Amniotic stem cell (primary cell): ENCODE measurements at places on chromosomes 4 and X.

DNA sequence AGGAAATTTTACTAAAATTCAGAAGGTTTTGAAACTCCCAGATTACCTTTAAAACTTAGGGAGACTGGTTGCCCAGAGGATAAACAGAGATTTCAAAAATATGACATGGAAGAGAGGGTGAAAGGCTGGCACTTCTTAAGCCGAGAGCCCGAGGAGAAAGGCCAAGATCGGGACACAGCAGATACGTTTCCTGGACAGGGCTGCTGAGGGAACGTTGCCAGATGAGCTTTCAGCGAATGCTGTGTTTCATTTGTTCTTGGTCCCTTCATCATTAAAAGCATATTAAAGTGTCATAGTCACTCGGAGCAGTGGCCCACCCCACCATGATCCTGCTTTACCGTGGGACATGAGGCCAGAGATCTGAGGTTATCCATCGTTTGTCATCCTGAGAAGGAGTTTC, 37.9 kb upstream of the STOX2 start:
- DNase-seq: no peak

GRCh38 chr4:93764639-93765246, 63.8 kb upstream of the ATOH1 start:
- no peak for DNase-seq

- DNase-seq: no peak
Observed at GRCh38 chr4:38161208-38162113, 201.3 kb downstream of the PTTG2 start.

DNA sequence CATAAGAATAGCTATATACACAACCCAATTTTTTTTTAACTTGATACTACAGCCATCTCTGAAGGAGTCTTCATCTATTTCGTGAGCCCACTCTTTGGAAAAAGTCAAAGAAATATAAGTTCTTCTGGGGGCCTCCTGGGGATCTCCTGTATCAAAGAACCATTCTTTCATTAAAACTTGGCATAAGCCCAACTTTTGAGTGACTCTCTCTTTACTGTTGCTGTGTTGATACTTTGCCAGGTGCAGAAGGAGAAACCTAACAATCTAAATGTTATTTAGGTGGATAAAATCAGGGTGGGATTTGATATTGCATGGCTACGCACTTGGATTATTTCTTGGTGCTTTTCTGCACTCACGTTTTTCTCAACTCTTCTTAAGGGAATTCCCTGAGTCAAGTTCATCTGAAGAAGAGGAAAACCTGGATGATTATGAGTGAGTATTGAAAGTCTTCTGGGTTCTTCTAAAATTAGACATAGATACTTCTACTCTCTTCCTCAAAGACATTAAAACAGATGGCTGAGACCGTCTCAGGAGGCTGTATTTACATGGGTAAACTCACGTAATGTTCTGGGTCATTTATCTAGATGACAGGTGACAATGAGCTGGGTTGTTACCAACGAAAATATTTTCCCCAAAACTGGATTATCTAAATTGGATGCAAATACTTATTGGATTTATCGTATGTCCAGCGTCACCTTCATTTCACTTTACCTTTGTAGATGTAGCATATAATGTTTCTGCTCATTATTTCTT, 25.2 kb downstream of the BMX start:
- DNase-seq: no peak

DNA sequence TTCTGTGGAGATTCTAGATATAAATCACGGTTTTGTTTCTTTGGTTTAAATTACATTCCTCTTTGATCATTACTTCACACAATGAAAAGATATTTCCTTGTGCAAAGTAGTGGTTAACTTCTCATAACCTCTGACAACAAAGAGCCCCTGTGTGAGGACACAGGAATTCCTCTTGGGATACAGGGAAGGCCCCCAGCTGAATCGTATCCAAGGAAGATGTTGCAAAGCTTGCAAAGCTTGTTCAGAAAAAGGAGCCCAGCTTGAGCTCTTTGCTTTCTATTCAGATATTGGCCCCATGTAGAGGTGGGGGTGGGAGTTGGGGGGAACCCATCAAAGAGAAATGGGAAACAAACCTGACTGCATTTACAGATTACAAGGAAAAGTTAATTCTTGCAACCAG, 145.7 kb downstream of the RELL1 start:
- no peak for DNase-seq

DNA sequence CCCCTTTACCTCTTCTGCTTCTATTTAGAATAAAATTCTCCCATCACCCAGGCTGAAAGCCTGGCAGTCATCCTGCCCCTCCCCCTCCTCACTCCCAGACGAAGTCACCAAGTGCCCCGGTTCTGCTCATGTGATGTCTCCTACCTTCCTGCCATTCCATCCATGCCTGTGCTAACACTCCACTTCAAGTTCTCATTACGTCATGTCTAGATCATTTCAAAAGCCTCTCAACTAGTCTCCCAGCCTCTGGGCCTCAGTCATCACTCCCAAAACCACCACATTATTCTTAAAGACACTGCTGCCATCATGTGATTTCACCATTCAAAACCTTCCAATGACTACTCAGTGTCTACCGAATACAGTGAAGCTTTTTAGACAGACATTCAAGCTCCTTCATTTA, 17.2 kb upstream of the HOPX start:
- DNase-seq: no peak

GRCh38 chr4:170398218-170398617, 308.5 kb upstream of the AADAT start:
- DNase-seq: no peak

GRCh38 chr4:59956366-59956765, 1243.8 kb upstream of the ADGRL3 start:
- no peak for DNase-seq

DNA sequence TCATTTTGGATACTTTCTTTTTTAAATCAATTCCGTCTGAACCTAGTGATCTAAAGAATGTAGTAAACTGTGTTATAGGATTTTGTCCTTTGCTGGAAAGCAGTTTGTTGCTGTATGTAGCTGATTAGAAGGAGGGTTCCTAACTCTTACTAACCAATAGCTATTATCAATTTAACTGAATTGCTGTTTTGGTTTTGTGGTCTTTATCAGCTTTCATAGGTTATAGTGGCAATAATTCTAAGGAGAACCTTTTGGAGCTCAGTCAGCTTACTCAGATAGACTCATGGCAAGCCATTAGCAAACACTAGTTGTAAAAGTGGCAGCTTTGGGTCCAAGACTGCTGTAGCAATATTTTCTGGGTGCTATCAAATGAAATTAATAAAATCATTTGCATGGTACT, 29.6 kb downstream of the SH3BGRL start:
- no peak for DNase-seq

- no peak for DNase-seq
Observed at GRCh38 chr4:11328401-11328800, 100.3 kb downstream of the HS3ST1 start.

DNA sequence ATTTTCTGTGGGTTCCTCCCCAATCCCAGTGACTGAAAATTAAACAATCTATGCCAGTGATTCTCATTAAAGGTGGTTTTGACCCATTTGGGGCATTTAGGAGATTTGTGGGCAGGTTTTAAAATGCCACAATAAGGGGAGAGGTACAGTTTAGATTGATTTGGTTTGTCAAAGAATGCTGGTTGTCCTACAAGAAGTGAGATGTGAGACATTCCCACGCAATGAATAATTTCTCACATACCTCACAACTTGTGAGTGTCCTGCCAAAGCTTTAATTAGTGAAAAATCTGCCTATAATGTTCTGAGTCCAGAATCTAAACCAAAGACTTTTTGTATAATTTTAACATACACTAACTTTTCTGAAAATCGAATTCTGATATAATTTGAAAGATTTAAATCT, 199.4 kb downstream of the MAPK10 start:
- no peak for DNase-seq

- DNase-seq: no peak
Observed at GRCh38 chrX:5991393-5991792, 237.3 kb downstream of the NLGN4X start.

DNA sequence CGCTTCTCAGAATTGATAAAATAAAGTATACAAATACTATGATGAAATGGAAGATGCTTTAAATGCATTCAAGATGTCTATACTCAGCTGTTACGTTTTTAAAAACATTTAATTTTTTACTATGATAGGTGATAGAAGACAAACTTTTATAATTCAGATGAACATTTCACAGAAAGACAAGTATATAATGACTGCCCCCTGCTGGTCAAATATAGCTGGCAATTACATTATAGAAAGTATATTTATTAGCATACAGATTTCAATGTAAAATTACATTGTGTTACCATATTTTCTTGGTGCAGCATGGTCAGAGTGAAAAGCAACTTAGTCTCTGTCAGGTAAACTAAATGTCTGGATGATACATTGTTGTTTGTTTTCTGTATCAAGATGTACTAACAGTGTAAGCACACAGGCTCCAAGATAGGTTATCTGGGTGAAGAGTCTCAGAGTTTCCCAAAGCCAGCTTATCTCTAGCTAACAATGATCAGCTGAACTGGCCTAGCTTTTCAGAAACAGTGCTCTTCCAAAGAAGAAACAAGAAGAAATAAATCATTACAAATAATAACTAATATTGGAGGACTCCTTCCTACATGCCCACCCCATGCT, 54.1 kb downstream of the SRPX start:
- DNase-seq: peak; percentile 4

DNA sequence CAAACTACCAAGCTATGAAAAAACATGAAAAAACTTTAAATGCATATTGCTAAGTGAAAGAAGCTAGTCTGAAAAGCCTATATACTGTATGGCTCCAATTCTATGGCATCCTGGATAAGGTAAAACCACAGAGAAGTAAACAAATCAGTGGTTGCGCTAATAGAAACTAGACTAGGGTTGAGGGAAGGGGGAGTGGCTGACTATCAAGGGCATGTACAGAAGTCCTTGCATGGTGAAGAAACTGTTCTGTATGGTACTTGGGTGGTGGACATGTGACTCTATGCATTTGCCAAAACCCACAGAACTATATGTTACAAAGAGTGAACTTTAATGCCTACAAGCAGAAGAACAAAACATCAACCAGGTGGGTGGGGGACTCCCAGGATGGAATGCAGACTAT, 96.8 kb downstream of the MTMR1 start:
- DNase-seq: no peak

- no peak for DNase-seq
Observed at GRCh38 chr4:174604198-174604597, 81.9 kb upstream of the HPGD start.

GRCh38 chr4:188876881-188877280, 737.6 kb downstream of the TRIML1 start:
- no peak for DNase-seq

DNA sequence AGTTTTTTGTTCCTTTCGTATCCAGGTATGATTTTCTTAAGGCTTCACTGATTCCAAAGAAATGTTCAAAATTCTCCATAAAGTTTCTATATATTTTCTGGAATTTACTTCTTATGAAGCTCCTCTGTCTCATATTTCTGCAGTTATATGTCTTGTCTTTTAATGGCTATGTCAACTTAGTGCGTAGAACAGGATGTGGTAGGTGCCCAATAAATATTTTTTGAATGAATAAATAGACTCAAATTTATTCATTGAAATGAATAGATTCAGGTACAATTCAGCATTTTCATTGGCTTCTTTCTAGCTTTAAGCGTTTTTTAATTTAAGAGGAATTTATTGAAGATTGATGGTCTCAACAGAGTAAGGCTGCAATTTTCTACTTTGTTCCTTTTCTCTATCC, 231.9 kb upstream of the BOD1L1 start:
- no peak for DNase-seq

DNA sequence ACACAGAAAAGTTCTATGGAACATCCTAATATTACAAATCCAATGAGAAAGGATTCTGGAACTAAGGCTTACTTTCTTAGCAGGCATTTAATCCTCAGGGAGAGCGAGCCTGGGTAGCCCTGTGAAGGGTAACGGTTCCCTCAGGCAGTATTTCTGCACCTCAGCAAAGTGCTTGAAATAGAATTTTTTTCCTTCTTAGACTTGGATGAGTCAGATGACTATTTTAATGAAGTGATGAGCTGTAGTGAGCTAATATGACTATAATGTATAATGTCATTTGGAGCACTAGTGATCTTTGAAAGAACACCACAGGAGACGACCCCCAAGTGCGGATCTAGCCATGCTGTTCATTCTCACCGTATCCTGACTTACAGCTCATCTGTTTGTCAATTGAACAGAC, 493.0 kb upstream of the FAM241A start:
- no peak for DNase-seq

DNA sequence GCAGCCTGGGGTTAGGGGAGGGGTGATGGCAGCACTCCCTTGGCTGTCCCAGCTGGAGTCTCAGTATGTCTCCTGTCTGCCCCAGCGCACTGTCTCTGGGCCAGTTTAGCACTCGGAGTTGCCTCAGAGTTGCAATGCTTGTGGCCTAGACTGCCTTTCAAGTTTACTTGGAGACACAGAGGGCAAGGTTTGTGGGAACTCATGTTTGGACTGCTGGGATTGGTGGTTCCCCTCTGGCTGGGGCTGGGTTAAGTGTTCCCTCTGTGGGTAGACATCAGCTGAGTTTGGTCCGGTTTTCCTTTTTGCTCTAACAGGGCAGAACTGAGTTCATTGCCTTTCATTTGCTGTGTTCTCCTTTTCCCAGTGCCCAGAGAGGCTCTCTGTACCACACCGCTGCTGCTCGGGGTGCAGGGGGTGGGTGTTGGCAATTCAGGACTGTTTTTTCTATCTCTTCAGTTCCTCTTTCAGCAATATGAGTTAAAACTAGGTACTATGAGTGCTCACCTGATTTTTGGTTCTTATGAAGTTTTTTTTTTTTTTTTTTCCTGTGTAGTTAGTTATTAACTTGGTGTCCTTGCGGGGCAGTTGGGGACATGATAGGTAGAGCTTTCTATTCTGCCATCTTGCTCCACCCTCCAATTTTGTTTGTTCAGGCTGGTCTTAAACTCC, 17.2 kb downstream of the RAB33B start:
- DNase-seq: no peak

DNA sequence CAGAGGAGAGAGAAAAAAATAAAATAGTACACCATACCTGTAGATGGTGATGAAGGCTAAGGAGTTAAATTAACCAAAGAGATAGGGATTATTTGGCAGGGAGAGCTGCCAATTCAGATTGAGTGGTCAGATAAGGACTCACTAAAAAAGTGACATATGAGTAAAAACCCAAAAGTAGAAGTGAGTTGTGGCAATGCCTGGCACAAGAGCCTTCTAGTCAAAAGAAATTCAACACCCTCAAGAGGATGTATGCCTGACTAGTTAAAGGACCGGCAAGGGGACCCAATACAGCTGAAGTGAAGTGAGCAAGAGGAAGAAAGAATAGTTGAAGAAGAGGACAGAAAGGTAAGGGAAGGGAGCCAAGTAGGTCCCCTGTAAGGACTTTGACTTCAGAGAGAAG, 34.9 kb downstream of the ELF2 start:
- no peak for DNase-seq
